Activated CD8-positive, alpha-beta T cell treated with anti-CD3 and anti-CD28 coated beads, Interleukin-2, amount 10 ng/mL, durations not matched to agents 7 days and 5 days (primary cell): ENCODE measurements at places on chromosomes 6 and 20. TPM values are rescaled to one million over a fixed set of nuclear protein-coding genes. Genes with fewer than 3 reads are reported as not detected.

GRCh38 chr6:150490586-150490985 is 109.1 kb upstream of the PLEKHG1 start:
- no peaks in the 10 kb centered on the region for H3K36me3 ChIP-seq
- no peak overlapping the region for H3K4me3 ChIP-seq
- no peak overlapping the region for H3K27ac ChIP-seq
- peaks cover 22% of the 10 kb centered on the region for H3K4me1 ChIP-seq
- peaks cover 7% of the 10 kb centered on the region for H3K27me3 ChIP-seq
- no peak for DNase-seq

- no peaks in the 10 kb centered on the region for H3K4me1 ChIP-seq
- no peaks in the 10 kb centered on the region for H3K27me3 ChIP-seq
- no peaks in the 10 kb centered on the region for H3K36me3 ChIP-seq
- DNase-seq, result no peak
- no peak overlapping the region for H3K27ac ChIP-seq
Measured at GRCh38 chr20:40591536-40591935, 97.5 kb downstream of the MAFB start.

- H3K4me1 ChIP-seq, result no peaks in the 10 kb centered on the region
- no peak overlapping the region for H3K4me3 ChIP-seq
- no peaks in the 10 kb centered on the region for H3K36me3 ChIP-seq
- DNase-seq, result no peak
- no peaks in the 10 kb centered on the region for H3K27me3 ChIP-seq
Measured at GRCh38 chr6:34897716-34898115, 8.7 kb downstream of the ANKS1A start.

DNA sequence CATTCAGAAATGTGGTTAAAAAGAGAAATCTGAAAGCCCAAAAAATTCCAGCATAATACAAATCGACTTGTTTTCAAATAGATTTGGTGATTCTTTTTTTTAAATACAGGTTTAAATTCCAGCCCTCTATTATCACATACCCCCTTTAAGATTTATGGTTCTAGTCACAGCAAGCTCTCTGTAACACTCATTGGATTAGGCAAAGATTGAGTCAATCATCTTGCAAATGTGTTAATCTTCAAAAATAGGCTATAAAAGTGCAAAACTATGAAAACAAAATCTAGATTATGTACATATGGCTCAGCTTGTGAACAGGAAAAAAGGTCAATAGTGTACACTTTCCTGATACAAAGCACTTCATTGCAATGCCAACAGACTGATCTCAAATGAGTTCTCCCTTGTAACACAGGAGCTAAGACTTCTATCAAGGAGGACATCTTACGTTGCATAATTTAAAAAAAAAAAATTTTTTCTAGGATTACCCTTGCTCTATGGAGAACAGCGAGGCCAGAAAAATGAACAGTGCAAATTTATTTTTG is 26.2 kb downstream of the ZNF217 start:
- H3K4me3 ChIP-seq, result no peak overlapping the region
- H3K27ac ChIP-seq, result peak overlapping the region; percentile 43
- no peak for DNase-seq
- peaks cover 71% of the 10 kb centered on the region for H3K36me3 ChIP-seq
- H3K27me3 ChIP-seq, result no peaks in the 10 kb centered on the region

DNA sequence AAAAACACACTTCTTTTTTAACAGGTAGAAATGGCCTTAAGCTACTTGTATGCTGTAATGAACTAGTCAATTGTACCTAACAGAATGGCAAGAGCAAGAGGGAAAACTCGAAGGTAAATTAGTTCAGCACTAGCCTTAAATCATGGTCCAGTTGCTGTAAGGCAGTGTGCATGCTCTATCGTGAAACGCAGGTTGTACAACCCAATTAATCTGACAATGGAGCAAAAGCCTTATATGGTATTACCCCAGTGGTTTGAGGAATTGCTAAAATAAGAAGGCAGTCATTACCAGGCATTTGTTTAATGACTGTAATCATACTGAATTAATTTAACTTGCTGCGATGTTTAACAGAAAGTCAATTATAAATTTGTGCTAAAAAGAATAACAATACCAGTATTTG is 69.3 kb upstream of the SOX4 start:
- no peak overlapping the region for H3K4me3 ChIP-seq
- H3K4me1 ChIP-seq, result no peaks in the 10 kb centered on the region
- no peak for DNase-seq
- H3K27me3 ChIP-seq, result peaks cover 6% of the 10 kb centered on the region
- H3K27ac ChIP-seq, result no peak overlapping the region

Gene MTFR2
- 27.9 TPM for total RNA-seq

Gene STMND1
- total RNA-seq, result not detected
